ENCODE measurements at places on chromosomes 6 and 20.

DNA sequence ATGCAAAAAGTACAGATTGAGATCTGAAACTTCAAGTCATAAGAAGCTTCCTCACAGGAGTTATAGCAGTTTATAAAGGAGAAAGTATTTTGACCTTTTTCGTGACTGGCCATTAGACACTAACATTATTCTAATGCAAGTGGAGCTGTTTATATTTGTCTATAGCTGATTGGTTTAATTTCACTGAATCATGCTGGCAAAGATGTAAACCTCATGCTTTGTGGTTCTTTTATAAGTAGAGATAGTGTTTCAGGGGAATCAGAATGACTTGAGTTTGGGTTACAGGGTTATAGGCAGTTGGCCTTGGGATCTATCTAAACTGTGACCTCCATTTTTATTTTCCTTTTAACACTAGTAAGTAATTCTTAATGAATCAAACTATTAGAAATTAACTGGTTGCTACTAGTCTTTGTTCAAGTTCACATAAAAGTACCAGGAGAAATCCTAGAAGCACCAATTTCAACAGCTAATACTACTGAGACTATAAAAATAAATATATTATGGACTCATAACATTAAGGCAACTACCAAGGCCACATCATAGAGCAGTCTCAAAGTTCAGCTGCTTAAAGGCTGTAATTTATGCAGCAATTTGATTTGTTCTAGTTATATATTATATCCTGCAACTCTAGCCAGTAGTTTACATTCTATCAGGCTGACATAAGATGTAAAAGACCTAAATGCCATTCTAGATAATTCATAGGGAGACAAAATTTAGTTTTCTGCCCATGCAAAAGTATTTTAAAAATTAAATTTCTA is 94.0 kb downstream of the RNGTT start:
- DNase-seq: no peak

- no peak for DNase-seq
Measured at GRCh38 chr6:169041078-169041477, 212.6 kb downstream of the THBS2 start.

- DNase-seq: no peak
Measured at GRCh38 chr6:14635195-14635594, 517.6 kb downstream of the CD83 start.

DNA sequence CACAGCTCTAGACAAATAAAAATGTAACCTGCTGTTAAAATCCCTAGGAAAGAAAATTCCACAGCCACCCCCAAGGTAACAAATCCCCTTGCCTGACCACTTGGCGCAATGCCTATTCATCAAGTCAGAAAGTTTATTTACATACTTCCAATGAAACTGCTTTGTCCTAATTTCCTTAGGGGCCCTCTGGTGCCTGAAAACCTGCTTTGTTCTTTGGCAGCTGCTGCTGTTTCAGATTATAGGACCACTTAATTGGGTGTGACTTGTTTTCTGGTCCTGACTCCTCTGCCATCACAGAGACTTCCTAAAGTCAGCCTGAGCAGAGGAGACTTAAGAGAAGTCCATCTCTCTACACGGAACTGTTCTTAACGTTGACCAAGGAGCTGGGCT is 323.6 kb downstream of the UBE3D start:
- no peak for DNase-seq

DNA sequence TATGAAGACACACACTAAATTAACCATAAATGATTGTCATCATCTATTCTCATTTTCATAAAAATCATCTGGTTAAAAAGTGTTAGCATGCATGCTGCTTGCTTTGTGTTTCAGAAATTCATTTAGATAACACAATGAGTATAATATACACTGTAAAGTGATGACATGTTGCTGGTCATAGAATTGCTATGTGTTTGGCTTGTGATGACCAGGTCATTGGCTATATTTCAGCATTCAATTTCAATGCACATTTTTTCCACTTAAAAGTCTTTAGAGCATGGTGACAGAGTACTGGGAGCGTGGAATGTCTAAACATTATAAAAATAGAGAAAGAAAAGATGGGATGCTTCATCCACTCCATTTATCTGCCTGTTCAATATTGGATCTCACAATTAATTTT is 1291.1 kb upstream of the MAP3K7 start:
- DNase-seq: no peak

- no peak for DNase-seq
Measured at GRCh38 chr20:15098351-15098750, 760.9 kb upstream of the FLRT3 start.

GRCh38 chr20:46774943-46775560 is 65.6 kb downstream of the SLC2A10 start:
- DNase-seq: no peak

GRCh38 chr20:46139908-46140482 is 21.9 kb downstream of the CD40 start:
- DNase-seq: no peak

- DNase-seq: no peak
Measured at GRCh38 chr6:54970337-54970736, 123.8 kb downstream of the FAM83B start.

- DNase-seq: peak; percentile 34
Measured at GRCh38 chr20:44690781-44691423, 24.3 kb upstream of the CCN5 start.

DNA sequence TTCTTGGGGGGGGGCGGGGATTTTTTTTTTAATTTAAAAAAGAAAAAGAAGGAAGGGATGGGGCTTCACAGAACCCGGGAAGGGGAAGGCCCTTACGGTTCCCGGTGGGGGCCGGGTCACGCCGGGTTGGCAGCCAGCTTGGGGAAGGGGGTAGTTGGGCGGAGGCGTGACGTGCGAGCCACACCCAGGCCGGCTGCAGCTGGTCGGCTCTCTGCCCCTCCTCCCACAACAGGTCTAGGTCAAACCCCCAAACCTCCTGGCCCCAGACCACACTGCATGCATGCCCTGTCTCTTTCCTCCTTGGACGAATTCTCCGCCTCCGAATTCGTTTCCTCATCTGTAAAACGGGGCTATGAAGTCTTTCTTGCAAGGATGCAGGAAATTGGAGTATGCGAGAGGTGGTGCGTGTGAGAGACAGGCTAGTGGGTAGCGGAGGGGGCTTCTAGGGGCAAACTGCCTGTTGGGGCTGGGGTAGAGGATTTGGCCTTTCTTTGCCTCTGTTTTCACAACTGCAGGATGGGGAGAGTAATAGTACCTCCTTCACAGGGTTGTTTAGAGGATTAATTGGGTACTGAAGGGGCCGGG is 828 bp downstream of the HCK start:
- peak; percentile 79 for DNase-seq

DNA sequence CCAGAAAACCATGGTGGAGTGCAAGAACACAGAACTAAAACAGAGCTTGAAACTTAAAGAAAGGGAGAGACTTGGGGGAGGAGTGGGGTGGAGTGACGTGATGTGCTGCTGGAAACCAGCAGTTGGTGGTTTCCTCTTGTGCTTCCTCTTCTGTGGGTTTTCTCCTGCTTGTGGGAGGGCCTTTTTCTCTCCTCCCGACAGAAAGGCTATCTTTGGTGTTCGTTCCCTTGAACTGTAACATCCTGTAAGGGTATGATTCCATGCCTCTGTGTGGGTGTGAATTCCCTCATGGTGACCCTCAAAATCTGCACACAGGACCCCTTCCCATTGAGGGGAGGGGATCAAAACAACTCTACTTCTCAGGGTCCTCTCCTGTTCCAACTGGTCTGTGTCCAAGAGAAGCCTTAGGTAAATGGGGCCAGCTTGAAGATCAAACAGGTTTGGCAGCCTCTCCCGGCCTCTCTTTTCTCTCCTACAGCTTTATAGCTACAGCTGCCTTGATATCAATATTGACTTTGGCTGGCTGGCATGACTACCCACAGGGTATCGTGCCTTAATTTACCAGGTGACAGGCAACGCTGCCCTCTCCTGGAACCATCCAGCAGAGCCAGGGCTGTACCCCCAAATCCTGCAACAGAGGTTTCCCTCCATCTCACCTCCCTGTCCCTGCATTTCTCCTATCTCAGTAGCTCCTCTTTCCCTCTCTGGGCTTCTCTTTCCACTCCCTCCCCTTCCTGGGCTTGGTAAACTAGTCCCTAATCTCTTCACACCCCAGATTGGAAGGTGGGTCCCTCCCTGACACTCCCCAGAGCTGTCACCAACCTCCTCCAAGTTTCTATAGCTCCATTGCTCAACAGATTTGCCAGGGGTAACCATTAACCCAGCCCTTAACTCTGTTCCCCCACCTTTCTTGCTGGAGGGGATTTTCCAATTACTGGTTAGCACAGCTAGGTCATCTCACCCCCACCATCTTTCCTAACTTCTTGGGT is 1.5 kb upstream of the MSH5 start:
- DNase-seq: no peak

DNA sequence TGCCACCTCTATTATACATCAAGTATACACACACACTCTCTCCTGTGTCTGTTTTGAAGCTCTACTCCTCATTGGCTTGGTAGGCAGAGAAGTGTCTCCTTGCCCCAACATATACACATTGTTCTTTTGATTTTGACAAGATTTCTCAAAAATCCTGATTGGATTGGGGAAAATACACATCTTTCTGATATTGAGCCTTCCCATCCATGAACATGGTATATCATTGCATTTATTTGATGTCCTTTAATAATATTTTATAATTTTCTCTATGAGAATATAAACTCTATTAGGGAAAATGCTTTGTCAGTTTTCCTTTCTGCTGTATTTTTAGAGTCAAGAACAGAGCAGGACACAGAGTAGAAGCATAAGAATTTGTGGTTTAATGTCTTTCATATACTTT is 7.2 kb downstream of the TTLL9 start:
- DNase-seq: no peak

- DNase-seq: no peak
Measured at GRCh38 chr6:109507490-109508072, 24.6 kb upstream of the ZBTB24 start.

GRCh38 chr6:158009935-158010585 is 28.4 kb downstream of the SYNJ2 start:
- no peak for DNase-seq

DNA sequence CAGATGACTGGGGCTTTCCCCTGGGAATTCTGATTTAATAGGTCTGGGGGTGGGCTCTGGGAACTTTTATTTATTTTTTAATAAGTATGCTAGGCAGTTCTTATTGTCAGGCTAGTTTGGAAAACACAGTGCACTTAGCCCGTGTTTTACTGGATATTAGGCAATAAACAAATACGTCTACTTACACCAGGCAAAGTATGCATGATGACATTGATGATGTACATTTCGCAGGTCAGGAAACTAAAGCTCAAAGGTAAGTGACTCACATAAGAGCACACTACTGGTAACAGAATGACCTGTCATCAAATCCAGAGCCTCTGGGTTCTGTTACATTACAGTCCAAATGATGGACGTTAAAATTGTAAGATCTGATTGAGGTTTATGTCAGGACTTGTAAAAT is 144.4 kb upstream of the EXOC2 start:
- no peak for DNase-seq

DNA sequence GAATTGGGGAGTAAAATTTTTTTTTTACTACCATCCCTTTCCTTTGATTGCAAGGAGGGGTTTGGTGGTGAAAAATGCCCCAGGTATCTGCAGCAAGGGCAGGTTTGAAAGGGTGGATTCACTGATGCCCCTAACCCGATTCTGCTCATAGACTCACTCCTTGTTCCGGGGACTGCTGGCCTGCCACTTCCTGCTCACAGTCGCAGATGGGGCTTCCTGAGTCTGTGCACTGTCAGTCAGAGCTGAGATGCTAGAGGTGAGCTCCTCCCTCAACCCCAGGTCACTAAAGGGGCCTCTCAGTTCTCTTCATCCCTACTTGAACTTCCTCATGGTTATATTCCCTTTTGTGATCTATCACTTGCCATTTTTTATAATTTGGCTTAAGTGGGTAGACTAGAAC is 357.9 kb downstream of the FARS2 start:
- no peak for DNase-seq

GRCh38 chr20:56411759-56412472 is at the start of gene CASS4:
TSS of gene CASS4 (plus strand) at chr20:56412260. CDS start at chr20:56412459, 199 bp downstream.
- DNase-seq: no peak

DNA sequence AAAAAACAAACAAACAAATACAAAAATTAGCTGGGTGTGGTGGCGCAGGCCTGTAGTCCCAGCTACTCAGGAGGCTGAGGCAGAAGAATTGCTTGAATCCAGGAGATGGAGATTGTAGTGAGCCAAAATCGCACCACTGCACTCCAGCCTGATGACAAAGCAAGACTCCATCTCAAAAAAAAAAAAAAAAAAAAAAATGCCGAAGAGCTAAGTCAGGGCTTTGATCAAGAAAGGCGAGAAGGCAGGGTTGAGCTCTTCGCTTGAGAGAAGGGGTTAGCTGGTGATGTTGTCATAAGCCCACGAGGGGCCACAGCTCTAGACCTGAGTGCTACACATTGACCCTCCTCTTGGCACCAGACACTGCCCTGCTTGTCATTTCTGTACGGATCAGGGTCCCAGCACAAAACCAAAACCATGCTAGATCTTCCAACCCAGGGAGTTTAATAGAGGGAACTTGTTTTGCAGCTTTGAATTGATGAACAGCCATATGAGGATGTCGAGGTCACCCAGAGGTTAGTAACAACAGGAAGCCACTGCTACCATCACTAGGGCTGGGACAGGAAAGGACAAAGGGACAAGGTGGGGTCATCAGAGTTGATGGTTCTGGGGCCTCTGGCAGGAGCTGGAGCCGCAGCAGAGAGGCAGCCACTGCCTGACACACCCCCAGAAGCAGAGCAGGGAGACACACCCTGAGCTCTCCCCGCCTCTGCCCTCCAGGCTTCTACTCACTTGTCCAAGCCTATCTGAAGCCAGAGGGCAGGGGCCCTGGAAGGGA is 122.7 kb downstream of the SNX5 start:
- DNase-seq: no peak

GRCh38 chr6:162290846-162291465 is 436.6 kb downstream of the PRKN start:
- DNase-seq: no peak

All from left ventricle myocardium superior (tissue), 1 donor.